ENCODE measurements at places on chromosomes 16 and 17.

GRCh38 chr16:65318590-65319257 is 196.9 kb upstream of the CDH11 start:
- DNase-seq, result no peak

GRCh38 chr16:84180519-84181140 is 6.2 kb downstream of the TAF1C start:
- no peak for DNase-seq

- DNase-seq, result no peak
Observed at GRCh38 chr17:64718058-64718457, 56.0 kb upstream of the SMURF2 start.

DNA sequence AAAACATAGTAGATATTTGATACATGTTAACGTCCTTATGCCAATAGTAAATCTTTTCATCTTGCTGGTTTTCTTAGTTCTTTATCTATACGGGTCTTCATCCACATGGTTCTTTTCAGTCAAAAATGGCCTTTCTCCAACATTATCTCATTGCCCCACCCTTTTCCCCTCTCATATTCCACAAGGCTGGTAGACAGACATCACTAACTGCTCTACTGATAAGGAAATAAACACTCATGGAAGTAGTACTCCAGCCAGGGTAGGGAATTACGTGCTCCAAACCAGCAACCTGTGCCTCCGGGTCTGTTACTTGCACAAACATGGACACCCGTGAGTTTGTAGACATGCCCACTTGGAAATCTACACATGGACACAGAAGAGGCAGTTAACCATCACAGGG is 141.4 kb downstream of the XYLT1 start:
- DNase-seq, result no peak

DNA sequence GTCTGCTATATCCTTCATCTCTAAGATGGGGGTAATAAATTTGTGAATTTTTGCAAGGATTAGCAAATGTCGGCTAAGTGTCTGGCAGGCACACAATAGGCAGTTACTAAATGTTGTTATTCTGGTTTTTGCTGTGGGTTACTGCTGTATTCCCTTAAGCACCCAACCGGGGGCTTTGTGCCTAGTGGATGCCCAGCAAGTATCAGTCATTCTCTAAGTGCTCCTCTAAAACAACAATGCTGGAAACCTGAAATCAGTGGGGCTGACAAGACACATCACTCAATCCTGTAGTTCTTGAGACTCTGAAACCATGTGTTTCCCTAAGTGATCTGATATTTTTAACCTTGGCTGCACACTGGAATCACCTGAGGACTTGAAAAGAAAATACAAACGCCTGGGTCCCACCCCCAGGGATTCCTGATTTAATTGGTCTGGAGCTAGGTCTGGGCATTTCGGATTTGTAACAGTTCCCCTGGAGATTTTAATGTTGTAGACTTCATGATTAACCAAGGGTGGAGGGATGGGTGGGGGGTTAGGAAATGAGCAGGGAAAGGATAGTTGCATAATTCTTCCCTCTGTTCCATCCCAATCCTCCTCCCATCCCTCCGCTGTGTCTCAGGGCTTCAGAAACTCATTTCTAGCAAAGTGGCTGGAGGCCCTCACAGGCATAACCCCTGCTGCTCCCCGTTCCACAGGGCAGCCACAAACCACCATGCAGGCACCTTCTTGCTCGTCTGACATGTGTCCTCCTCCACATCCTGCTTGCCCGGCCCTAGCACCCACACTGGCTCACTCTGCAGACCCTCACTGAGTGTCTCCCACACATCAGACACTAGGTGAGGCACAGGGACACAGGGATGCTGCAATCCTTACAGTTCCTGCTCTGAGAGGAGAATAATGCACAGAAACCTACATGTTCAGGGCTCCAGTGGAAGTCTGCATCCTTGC is 61.7 kb upstream of the LYRM9 start:
- DNase-seq, result no peak

All from Panc1 (cell line).